Sigmoid colon (tissue), 7 donors: ENCODE measurements at places on chromosomes 3 and 15. TPM values are rescaled to one million over a fixed set of nuclear protein-coding genes. Genes with fewer than 3 reads are reported as not detected.

The VGLL3 gene
- 0.23 TPM for polyA plus RNA-seq

The IFT122 gene
- 13.6 TPM for polyA plus RNA-seq

The GOLGA6D gene
- polyA plus RNA-seq = not detected

The ROBO2 gene
- not detected for polyA plus RNA-seq

The ACVR2B gene
- polyA plus RNA-seq = 1.7 TPM

The ACKR4 gene
- not detected for polyA plus RNA-seq

The SAMMSON gene
- 0.04 TPM for polyA plus RNA-seq

The CHDH gene
- polyA plus RNA-seq = 5.4 TPM

The LYZL4 gene
- not detected for polyA plus RNA-seq

The AMT gene
- polyA plus RNA-seq = 11.8 TPM

The SYNPR gene
- 0.32 TPM for polyA plus RNA-seq

The COL6A5 gene
- not detected for polyA plus RNA-seq

The LRTM1 gene
- polyA plus RNA-seq = not detected

The TERC gene
- not detected for polyA plus RNA-seq

The RBPMS2 gene
- 4.8 TPM for polyA plus RNA-seq

The STXBP5L gene
- under 0.01 TPM for polyA plus RNA-seq

The TTLL13 gene
- not detected for polyA plus RNA-seq

The ACAP2 gene
- polyA plus RNA-seq = 14.3 TPM

The LMCD1 gene
- polyA plus RNA-seq = 11.4 TPM

The MOBP gene
- polyA plus RNA-seq = 0.60 TPM

The GXYLT2 gene
- polyA plus RNA-seq = 12.0 TPM

The CMSS1 gene
- 6.0 TPM for polyA plus RNA-seq

The MRPL47 gene
- polyA plus RNA-seq = 57.8 TPM

The PPP4R2 gene
- 20.3 TPM for polyA plus RNA-seq

The CRYGS gene
- not detected for polyA plus RNA-seq

The NAALADL2 gene
- 1.8 TPM for polyA plus RNA-seq

The CHL1 gene
- 1.2 TPM for polyA plus RNA-seq

The ARL6 gene
- 1.8 TPM for polyA plus RNA-seq

The THRB gene
- 7.2 TPM for polyA plus RNA-seq

The RARB gene
- 2.4 TPM for polyA plus RNA-seq
